ENCODE measurements at places on chromosomes 2 and 18.

DNA sequence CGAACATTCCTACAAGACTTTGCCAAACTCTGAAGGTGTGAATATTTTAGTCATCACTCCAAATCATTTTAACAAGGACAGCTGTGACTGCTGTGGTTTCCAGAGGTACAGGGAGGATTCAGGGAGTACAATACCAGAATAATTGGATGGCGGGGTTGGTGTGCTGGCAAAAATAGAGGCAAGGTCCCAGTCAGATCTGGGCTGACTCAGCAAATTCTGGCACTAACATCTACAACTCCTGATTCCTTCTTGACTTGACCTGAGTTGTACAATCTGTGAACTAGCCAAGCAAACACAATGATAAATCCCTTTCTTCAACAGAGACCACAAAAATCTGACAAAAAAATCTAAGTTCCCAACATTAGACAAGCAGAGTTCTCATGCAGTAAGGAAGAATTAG is 40.4 kb downstream of the RMP24 start:
- no peak for DNase-seq

DNA sequence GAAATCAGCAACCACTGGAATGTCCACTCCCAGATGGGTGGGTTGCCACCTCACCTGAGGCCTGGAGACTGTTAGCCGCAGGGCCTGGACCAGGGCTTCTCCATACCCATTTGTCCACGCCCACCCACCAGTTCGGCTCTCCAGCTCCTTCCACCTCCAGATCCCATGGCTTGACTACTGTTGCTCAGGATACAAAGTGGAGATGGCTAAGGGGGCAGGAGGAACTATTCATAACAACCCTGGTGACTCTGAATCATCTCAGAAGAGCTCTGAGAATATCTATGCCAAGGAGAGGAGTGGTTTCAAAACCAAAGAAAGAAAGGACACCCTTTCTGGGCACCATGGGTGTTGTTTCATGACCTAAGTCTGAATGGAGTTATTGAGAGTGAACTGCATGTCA is 145.8 kb downstream of the LAMA3 start:
- DNase-seq, result no peak

DNA sequence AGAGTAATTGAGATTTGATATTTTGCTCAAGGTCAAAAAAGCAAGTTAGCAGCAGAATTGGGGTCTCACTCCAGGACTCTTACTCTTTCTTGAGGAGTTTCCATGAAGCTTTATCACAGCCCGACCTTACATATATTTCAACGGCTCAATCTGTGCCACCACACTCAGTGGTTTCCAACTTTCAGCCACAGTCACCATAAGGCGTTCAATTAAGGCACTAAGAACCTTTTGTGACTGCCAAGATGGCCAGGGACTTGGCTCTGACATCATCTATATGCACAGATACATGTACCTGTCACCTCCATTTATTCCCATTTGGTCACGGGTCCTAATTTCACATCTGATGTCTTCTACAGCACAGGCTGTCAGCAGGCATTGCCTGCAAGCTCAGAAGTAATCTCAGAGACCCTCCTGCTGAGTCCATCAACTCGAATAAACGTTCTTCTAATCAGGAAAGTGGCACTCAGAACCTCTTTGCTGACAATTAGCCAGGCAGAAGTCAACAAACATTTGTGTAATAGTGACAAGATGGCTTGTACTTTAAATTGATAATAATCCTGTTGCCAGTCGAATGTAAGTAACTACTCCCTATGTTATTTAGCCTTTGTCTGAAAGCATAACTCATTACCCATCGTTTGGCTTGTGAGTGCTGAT is 16.1 kb downstream of the DYTN start:
- no peak for DNase-seq

- DNase-seq, result no peak
Measured at GRCh38 chr2:46041434-46041833, 255.8 kb upstream of the EPAS1 start.

DNA sequence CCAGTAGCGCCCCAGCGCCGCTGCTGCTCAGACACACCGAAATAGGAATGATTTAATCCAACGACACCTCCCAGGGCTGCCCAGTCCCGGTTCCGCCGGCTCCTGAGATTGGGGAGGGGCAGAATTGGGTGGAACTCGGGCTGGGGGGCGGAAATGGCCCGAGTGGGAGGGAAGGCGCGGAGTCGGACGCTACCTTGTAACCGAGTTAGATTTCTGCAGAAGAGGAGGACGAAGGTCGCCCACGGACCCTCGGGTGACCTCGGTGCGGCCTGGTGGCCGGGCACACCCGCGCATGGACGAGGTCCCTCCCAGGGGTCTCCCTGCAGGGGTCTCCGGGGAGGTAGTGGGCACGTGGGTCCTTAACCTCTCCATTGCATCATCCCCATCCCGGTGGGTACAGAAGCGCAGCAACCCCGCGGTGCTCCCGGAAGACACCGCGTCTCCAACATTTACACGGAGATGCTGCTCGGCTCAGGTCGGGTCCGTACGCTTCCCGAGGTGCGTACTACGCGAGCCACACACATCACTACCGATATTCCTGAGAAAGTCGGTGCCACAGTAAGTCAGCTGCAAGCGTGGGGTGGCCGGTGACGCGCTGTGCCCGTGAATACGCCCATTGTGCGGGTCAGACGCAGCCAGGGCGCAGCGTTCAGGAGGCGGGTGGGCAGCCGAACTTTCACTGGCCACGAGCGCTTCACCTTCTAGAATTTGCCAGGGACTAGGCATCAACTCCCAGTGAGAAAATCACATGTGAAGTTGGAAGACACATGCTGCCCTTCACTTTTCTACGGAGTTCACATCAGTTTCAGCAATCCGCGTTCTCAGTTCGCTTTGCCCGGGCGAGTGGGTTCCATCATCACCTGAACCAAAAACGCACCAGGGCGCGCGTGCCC is 3.0 kb downstream of the ZNF516 start:
- DNase-seq, result no peak

GRCh38 chr18:13793819-13794218 is 30.1 kb upstream of the MC5R start:
- no peak for DNase-seq

GRCh38 chr2:60553495-60554073 is at the start of gene BCL11A:
Gene BCL11A, minus strand, starts transcription at chr2:60553654. Its CDS starts 384 bp downstream, at chr2:60553270.
- no peak for DNase-seq

DNA sequence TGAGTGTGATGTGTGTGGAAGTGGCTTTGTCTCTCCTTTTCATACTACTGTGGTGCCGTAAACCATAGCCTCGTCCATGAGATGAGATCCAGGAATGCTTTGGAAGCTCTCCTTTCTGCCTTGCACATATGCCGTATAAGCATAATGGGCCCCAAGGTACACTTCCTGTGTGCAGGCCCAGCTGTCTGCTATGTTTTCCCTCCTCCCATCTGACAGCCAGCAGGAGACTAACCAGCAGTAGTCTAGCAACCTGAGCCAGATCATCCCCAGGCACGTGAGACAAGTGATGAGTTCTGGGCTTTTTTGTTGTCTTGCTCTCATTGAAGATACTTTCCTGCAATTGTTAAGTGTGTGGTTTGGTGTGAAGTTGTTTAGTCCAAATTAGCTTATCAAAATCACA is 555.5 kb upstream of the LRRTM4 start:
- no peak for DNase-seq

- no peak for DNase-seq
Measured at GRCh38 chr2:108446703-108447102, 2.3 kb upstream of the GCC2 start.

GRCh38 chr2:109712746-109713145 is 81.4 kb upstream of the RGPD5 start:
- DNase-seq, result no peak

- DNase-seq, result no peak
Measured at GRCh38 chr2:2708575-2709430, 377.7 kb upstream of the MYT1L start.

DNA sequence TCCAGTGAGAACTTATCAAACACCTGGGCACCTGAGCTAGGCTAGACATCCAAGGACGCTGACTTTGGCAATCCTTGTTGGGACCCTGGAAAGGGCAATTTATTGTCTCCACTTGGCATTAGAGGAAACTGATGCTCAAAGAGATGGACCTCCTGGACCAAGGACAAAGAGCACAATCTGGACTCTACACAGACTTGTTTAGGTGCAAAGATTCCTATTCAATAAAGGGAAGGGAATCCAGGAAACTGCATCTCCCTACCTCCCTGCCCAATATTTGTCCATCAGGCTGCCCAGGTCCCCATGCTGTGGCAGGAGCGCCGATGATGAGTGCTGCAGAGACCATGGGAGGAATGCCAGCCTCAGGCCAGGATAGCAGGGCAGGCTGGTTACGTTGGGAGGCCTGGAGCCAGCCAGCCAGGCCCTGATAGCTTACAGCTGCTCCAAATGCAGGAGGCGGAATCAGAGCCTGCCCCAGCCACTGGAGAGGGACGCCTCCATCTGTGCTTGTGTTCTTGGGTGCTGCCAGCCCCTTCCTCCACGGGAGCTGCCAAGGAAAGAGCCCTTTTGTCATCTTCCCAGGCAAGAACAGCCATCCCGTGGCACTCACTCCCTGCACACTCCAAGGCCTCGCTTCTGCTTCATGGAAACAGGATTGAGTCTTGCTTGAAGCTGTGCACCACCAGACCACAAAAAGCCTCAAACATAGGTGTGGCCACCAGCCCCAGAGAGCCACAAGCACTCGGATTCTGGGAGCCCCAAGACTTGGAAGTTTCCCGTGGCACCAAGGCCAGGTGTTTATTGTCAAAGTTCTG is 60.0 kb downstream of the HS1BP3 start:
- DNase-seq, result no peak

GRCh38 chr2:85945172-85945571 is 56.4 kb upstream of the ST3GAL5 start:
- DNase-seq, result no peak

DNA sequence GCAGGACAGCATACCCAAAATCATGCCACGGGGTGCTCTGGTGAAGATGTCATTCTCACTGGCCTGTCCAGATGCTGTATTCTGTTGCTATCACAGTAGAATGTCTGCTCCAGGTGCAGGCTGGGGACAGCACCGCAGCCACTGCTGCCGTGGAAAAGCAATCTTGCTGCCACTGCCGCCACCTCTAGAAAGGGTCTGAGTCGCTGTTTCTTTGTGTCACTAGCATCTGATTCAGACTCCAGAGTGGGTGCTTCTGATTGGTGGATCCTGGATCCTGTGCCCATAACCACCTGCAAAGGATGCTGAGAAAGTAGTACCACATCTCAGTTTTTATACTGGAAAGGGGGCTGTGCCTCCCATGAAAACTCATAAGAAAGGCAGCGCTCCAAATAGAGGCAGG is 45.3 kb upstream of the CTLA4 start:
- DNase-seq, result no peak

DNA sequence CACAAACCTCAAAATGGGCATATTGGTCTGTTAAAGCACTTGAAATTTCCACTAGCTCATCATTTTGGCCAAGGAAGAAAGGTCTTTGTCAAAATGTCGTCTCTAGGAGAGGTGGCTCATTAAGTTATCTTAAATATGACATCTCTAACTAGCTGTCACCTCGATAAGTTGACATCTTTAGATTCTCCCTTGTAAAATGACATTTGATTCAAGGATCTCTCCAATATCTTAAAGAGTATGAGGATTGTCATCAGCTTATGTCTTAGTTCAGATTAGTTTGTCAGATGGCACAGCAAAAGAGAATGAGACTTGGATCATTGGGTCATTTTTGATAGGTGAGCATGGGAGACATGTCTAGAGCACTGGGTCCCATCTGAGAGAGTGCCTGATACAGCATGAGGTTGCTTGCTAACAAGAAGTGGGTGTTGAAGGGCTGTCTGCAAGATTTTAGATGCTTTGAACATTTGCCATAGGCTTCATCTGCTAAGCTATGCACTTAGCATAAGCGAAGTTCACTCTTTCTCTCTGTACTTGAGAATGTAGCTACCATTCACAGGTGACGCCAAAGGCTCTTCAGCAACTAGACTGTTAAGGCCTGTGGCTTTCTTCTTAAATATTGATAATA is 12.9 kb downstream of the PTPRM start:
- no peak for DNase-seq

DNA sequence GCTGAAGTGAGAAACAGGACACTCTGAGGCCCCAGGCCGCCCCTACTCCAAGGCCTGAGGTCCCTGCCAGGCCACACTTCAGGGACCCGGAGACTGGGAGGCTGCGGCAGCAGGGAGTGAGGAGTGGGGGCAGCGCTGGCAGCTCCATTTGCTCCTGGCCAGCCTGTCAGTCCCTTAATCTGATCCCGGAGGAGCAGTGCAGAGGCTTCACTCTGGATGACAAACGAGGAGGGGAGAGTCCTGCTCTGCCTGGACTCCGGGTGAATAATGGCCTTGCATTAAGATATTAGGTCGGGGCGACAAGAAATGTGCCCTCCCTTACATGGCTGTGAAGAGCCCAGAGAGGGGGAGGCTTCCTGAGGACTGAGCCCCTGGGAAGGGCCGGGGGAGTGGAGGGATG is 14.3 kb upstream of the PRSS56 start:
- no peak for DNase-seq

- DNase-seq, result no peak
Measured at GRCh38 chr2:8453904-8454302, 228.0 kb upstream of the ID2 start.

- DNase-seq, result no peak
Measured at GRCh38 chr18:3923750-3924149, 473.8 kb downstream of the TGIF1 start.
